ENCODE measurements at places on chromosomes 5 and 9.

DNA sequence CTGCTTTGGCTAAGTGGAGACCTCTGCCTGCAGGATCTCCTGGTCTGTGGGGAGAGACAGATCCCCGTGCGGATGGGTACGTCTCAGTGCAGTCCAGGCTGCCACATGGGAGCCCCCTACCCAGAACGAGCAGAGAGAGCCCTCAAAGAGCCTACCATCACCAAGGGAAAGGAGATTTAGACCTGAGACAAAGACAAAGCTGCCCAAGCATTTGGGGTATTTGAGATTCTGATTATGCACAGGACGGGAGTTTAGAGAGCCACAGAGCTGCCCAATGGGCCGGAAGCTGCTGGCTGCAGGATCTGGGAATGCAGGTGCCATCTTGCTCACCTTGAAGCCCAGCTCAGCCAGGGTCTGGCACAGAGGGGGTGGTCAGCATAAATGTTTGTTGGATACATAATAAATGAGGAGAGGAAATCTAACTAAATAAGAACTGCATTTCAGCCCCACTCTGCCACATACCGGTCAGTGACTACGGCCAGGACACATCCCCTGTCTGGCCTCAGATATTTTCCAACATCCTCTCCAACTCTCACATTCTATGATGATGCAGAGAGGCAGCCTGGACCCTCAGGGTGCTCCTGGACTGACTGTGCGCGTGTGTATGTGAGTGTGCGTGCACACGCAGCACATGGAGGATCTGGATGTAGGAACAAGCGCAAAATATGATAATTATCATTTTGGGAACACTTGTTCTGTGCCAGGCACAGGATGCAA lies 157.8 kb downstream of the FGF18 start:
- no peak for DNase-seq

DNA sequence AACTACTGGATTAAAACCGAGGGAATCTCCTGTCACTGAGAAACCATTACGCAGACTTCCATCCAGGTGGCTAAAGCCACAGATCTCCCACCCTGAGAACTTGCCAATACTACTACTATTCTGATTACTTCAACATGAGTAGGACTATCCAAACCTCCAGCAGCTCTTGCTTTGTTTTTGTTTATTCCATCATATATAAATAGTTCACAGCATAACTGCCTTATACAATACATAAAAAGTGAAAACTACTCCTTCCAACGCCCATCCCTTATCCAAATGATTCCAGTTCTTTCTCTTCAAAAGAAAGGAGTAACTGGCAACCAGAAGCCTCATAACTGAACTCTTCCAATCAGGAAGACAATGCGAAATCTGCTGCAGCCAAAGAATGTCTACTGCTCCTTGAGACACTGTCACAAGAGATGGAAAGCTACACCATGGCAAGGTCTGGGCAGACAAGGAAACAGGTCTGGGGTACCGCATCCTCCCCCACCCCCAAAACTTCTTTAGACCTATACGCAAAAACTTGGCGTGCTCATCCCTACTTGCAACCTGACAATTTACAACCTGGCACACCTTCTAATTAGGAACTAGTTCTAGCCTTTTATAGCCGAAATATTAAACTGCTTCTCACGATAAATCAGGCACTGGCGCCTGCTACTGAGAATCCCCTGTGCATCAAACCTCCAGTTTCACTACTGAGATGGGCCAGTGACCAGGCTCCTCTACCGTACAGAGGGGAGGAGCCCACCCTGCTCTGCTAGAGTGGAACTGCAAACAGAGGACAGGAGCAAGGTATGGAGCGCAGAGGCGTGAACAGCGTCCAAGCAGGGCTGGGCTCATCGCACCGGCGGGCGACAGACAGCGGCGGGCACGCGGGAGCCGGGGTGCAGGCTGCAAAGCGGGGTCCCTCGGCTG lies 986 bp downstream of the PLPP1 start:
- DNase-seq, result peak; percentile 72

- no peak for DNase-seq
Observed at GRCh38 chr5:115949096-115949495, 13.2 kb upstream of the LVRN start.

DNA sequence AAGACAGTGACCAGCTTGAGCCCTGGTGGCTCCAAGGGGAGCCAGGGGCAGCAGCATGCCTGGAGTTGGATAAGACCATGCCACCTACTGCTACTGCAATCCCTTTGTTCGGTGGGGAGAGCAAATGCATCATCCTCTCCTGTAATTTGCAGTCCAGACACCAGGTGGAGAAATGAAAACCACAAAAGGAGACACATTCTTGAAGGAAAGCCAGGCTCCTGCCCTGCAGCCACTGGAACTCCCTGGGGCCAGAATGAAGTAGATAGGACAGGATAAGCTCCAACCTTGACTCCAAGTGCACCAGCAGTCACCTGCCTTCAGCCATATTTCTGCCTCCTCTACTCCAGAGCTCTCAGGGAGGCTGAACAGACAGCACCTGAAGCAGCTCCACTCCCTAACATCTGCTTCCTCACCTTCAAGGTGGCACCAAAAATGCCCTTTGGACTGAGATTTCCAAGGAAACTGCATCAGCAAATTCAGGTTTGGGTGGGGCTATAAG lies 65.1 kb upstream of the IQGAP2 start:
- DNase-seq, result peak; percentile 65

DNA sequence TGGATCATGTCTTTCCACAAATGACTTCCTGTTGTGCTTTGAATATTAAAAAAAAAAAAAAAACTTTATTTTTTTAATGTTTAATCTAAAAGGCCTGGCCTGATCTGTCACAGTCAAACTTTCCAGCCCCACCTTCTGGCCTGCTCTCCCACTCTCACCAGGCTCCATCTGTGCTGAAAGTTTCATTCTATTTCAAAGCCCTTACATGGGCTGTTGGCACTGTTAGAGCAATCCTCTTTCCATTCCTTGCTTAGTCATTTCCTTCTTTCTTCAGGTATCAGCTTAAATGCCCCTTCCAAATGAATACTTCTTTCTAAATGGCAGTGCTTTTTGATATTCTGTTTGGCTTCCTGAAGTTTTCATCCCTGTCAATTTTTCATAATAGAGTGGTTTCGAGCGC lies 1104.8 kb upstream of the C9orf72 start:
- DNase-seq, result no peak

DNA sequence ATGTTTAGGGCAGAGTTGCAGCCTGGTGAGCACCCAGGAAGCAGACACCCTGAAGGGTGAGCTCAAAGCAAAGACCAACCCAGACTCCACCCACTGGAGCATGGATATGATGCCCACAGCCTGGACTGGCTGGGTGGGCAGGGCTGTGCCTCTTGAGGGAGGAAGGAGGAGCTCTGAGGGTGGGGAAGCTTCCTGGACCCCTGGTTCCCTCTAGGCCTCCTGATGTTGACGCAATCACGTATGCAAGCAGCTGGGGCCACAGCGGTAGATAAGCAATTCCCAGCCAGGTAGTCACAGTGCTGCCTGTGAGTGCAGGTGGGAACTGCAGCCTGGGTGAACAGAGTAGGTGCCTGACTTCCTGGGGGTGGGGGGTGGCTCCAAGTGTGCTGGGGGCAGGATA lies 271.5 kb downstream of the CDK5RAP2 start:
- no peak for DNase-seq

DNA sequence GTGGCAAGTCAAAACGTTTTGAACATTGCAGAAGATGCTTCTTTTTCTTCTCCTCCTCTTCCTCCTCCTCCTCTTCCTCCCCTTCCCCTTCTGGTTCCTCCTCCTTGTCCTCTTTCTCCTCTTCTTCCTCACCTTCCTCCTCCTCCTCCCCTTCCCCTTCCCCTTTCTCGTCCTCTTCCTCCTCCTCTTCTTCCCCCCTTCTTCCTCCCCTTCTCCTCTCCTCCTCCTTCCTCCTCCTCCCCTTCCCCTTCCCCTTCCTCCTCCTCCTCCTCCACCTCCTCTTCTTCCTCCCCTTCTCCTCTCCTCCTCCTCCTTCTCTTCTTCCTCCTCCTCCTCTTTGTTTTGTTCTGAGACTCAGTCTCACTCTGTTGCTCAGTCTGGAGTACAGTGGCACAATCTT lies 167.0 kb upstream of the SV2C start:
- no peak for DNase-seq

- peak; percentile 27 for DNase-seq
Observed at GRCh38 chr5:59125011-59125961, 542.4 kb downstream of the RAB3C start.

DNA sequence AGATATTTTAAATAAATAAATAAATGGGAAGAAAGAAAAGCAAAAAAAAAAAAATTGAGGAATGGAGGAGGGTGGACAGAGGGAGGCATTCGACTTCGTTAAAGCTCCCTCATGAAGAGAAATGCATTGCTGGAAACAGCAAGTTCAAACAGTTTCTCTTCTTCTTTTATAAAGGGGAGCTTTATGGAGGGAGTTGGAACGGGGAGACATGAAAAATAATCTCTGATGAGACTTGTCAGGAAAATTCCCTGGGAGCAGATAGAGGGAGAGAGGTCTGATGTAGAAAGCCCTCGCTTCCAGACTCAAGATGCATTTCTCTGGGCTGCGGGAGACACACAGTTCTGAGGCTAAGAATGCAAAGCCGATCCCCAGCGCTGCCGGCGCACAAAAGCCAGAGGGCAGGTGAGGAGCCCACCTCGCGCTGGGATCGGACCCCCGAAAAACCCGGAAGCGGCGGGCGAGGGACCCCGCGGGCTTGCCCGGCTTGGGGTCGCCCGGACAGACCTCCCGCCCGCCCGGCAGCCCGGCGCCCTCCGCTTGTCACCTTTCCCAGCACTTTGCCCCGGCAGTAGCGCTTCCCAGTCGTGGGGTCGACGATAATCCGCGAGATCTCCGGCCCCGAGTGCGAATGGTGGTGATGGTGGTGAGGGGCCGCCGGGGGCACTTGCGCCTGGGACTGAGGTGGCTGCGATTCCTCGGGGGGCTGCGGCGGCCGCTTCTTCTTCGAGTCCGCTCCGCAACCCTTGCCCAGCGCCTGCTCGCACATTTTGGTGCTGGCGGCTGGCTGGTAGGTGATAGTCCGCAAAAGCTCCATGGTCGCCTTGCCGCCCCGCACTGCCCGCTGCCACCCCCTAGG lies 512 bp downstream of the PLK2 start:
- DNase-seq, result peak; percentile 56

DNA sequence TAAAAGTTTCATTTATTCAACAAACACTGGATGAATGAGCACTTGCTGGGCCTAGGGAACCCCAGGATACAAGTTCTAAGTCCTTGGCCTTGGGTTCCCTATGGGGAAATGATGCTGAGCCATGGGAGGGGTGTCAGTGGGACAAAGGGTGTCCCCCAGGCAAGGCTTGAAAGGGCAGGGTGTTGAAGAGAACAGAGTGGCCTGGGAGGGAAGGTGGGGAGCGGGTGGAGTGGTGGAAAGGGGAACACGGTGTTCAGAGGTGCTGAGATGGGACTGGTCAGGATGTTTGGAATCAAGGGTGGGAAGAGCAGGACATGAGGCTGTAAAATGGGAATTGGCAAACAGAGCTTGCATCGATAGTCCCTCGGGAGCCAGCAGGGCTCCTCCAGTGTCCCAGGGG lies 61.8 kb downstream of the PPARGC1B start:
- DNase-seq, result no peak
